ENCODE measurements at places on chromosomes 5 and 9.

- no peak for DNase-seq
Measured at GRCh38 chr9:120837921-120838320, 4.8 kb downstream of the PSMD5 start.

GRCh38 chr5:139795074-139796001 lies at the start of gene PSD2:
Gene PSD2, plus strand, starts transcription at chr5:139795808. Its CDS starts 13,633 bp downstream, at chr5:139809441.
- no peak for DNase-seq

DNA sequence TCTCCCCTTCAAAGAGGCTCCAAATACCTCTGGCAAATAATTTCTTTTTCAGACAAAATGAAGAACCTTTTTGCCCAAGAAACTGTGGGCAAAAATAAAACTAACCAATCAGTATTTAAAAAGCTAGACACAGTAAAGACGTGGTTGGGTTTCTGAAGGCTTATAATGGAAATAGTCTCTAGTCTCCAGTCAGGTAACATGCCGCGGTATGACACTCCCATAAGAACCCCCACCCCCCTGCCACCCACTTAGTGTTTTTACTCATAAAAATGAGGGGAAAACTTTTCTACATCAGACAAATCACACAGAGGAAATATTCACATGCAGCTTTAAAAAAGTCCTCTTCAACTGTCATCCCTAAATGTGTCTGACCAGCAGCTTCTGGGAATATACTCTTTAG lies 105.3 kb downstream of the THBS4 start:
- no peak for DNase-seq

DNA sequence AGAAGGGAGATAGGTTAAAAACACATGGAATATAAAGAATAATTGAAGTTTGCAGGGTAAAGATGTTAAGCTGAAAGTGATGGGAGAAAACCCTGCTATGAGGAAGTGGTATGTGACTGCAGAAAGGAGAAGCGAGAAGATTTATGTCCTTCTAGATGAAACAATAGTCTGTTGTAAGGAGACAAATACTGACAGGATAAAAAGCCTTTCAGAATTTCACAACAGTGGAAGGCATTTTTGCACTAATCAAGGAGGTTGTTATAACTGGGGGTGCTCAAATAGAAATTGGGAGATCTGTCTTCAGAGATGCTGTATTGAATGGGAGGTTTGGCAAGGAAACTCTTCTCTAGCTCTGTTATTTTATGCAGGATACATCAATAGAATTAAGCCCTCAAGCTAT lies 69.6 kb downstream of the NMUR2 start:
- no peak for DNase-seq

DNA sequence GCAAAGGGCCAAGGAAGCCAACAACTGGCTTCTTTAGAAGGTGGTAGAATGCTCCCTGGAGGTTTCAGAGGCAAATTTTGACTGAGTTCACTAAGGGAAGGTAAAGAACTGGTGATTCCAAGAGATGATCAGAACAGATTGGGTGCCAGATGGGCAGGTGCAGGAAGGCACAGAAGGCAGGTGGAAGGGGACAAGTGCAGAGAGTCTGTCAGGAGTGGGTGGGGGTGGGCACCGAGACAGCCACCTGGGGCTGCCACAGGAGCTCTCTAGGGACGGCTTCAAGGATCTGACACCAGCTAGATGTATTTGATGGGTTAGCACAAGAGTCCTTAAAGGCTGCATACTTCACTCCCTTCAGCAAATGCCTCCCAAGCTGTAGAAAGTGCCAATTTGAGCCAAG lies 207.3 kb downstream of the PTTG1 start:
- no peak for DNase-seq

DNA sequence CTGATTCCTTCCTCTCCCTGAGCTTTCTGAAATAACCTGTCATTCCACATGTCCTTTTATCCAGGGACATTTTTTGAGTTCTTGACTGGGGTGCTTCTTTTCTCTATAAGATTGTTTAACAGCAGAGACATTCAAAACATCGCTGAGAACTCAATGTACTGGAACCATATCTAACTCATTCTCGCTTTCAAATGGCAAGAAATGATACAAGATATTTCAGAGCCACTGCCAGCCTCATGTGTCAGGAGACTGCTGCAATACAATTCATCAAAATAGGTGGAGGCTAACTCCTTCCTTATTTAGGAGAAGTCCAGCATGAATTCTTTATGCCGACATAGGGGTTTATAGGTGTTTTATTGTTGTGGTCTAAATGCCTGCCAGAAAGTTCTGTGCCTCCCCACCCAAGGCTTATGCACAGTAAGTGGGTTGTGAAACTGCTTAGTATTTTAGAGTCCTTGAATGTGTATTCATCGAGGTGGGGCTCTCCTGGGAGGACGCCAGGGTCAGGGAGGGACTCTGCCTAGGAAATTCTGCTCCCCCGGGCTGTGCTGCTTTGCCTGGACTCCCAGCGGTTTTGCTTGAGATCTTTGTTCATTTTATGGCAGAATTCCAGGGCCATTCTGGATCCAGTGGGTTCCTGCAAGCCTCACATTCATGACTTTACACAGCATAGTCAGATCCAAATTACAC lies 53.9 kb downstream of the ZNF474 start:
- DNase-seq: no peak

GRCh38 chr5:8150791-8151190 lies 281.8 kb downstream of the MTRR start:
- no peak for DNase-seq
